ENCODE measurements at places on chromosomes 5 and 9.

GRCh38 chr5:167699432-167699831, 592.0 kb upstream of the WWC1 start:
- DNase-seq: no peak

DNA sequence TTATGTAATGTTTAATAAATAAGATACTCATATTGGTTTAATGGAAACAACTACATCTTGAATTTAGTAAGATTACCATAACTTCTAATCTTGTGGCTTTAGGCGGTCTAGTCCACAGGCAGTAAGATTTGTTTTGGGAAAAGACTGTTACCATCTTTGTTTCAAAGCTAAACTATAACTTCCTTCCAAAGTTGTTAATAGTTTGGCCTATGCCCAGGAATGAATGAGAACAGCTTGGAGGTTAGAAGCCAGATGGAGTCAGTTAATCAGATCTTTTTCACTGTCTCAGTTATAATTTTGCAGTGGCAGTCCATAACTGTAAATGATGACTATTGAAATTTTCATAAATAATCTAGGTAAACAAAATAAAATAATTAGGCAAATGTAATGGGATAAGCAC, 241.8 kb upstream of the KLF9 start:
- DNase-seq: no peak

GRCh38 chr9:94528886-94529285, 26.0 kb upstream of the PCAT7 start:
- no peak for DNase-seq

- no peak for DNase-seq
Observed at GRCh38 chr5:145465474-145466263, 369.5 kb downstream of the PRELID2 start.

- DNase-seq: no peak
Observed at GRCh38 chr5:57476601-57477056, 6.0 kb downstream of the ACTBL2 start.

DNA sequence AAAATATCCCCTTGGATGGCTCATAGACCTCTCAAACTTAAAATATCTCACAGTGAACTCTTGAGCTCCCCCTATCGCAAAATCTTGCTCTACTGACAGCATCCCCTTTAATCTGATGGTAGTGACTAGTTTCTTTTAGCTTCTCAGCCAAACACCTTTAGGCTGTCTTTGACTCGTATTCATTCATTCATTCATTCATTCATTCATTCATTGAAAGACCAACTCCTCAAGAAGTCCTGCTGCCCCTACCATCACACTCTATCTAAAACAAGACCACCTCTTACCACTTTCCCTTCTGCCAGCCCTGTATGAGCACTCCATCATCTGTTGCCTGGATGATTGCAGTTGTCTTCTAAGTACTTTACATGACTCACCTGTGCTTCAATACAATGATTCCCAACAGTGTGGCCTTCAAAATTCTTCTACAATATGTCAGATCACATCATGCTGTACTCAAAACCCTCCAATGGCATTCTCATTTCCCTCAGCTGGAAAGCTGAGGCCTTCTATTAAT, 46.8 kb downstream of the ITGA2 start:
- no peak for DNase-seq

DNA sequence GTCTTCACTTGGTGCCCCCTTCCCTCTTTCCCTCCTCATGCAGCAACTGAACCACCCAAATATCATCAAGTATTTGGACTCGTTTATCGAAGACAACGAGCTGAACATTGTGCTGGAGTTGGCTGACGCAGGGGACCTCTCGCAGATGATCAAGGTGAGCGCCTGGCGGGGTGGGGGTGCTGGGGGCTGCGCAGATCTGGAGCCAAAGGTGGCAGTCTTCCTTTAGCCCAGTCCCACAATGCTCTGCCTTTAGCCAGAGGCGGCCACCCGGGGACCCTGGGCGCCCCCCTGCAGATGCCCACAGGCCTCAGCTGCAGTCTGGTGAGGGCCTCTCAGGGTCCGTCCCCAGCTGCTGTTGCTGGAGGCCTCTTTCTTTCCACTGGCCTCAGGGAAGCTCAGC, 63.7 kb downstream of the NEK6 start:
- no peak for DNase-seq

- DNase-seq: no peak
Observed at GRCh38 chr5:43304525-43304924, 8.7 kb downstream of the HMGCS1 start.

DNA sequence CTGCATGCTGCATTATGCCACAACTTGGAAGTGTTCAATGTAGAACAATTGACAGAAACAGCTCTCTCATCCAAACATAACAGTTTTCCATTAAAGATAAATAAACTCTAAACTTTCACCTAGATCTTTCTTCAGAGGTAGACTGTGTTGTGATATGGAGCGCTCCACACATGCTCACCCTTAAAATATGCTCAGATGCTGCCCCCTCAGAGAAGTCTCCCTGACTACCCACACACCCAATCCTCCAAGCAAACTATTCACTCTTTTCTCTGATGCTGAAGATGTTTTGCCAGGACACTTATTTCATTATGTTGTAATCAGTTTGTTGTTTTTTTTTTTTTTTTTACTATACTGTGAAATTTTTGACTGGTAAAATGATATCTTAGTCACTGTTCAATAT, 206.6 kb upstream of the RASA1 start:
- no peak for DNase-seq

DNA sequence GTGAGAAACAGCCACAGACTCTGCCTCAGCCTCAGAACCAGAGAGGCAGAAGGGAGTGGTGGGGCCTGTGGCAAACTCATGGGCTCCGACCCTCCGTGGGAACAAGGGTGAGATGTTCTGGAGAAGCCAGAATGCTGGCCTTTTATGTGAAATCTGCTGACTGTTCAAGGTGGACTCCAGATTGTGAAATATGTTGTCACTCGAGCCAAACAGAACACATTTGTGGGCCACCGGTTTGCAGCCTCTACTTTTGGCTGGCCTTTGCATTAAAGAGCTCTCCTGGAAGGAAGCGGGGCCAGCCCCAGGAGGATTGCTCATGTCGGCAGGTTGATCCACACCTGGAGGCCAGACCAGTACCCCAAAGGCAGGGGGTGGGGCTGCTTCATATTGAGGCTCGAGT, 62.4 kb downstream of the ERGIC1 start:
- DNase-seq: no peak

- DNase-seq: no peak
Observed at GRCh38 chr9:36748322-36748899, 175.7 kb downstream of the MELK start.

DNA sequence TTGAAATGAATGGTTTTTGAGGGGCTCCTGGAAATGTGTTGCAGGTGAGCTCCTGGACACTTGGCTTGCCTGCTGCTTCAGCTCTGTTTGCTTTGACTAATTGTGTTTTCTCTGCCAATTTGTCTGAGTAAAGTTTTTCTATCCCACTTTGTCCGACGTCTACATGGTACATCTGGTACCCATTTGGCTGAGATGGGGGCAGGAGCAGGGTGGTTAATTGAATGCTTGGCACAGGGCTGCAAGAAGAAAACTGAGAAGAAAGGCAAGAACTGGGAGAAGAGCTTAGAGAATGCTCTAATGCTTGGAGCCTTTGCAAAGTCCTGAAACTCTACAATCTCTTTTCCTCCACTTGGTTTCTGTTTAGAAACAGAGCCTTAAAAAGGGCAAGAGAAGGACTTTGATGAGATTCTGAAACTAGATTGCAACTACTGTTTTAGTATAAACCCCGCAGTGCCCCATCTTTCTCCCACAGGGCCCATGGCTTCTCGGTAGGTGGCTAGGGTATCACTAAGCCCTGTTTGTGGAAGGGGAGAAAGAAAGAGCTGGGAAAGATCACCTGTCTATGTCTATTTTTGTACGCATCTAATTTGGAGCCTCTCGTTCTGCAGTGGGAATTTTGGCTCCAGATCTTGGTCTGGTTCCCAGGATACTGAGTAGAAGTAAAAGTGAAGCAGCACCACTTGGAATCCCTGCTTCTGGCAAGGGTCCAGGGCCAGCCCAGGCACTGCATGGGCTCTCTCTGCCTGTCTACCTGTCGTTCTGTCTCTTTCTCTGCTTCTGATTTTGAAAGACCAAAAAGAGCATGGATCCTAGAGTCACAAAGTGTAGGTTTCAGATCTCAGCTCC, 214.4 kb downstream of the SEMA6A start:
- DNase-seq: no peak

DNA sequence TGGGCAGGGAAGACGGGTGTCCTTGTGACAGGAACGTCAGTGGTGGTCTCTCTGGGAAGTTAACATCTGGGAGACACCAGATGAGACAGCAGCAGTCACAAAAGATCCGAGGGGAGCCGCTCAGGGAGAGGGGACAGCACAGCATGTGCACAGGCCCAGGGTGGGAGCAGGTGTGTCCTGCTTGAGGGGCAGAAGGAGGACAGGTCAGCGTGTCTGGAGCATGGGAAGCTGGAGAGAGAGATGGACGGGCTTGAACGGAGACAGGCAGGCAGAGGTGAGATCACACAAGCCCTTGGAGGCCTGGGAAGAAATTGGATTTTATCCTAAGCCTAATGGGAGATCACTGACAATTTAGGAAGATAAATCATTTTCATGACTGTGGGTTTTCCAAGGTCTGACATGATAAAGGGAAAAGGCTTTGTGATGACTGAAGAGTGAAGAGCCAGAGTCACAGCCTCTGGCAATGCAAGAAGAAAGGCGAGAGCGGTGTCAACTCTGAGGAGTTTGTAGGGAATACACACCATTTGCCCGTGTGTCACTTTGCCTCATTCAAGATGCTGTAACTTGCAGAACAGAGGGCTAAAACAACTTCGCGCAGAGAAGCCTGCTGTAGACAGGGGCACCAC, 88.3 kb downstream of the FSTL4 start:
- DNase-seq: no peak
